ENCODE measurements at places on chromosomes 5 and 9.

- DNase-seq: no peak
These were observed 9.3 kb upstream of the COL5A1 start for GRCh38 chr9:134632329-134632728.

GRCh38 chr5:109053995-109054417, 306.3 kb downstream of the FER start:
- no peak for DNase-seq

DNA sequence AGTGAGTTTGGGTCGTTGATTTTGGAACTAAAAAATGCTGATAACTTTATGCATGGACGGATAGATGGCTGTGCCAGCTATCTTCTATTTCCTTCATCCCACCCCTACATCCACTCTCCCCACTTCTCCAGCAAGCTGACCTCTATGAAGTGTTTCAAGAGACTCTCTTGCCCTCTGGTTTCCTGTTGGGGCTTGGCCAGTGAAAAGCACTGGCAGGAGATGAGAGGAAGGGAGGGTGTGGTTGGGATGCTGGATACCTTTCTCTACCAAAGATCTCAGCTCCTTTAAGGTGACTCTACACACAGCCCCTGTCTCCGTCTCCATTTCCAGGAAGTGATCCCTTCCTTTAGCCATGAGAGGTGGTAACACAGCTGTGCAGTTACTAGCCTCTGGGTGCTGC, 30.0 kb upstream of the JMY start:
- DNase-seq: no peak

DNA sequence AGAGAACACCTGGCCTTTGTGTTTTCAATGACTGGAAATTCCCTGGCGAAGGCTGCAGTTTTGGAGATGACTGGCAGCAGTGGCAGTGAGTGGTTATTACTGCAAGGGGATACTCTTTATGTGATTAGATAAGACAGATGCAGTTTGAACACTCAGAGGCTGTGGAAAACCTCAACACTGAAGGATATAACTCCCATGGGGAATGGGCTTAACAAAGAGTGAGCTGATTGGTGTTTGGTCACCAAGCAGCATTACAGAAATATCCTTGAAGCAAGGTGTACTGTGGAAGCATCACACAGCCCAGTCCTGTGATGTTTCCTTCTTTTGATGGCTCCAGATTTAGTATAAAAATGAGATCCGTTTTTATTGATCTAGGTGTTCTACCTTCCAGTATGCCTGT, 490.7 kb upstream of the PTPRD start:
- DNase-seq: no peak

DNA sequence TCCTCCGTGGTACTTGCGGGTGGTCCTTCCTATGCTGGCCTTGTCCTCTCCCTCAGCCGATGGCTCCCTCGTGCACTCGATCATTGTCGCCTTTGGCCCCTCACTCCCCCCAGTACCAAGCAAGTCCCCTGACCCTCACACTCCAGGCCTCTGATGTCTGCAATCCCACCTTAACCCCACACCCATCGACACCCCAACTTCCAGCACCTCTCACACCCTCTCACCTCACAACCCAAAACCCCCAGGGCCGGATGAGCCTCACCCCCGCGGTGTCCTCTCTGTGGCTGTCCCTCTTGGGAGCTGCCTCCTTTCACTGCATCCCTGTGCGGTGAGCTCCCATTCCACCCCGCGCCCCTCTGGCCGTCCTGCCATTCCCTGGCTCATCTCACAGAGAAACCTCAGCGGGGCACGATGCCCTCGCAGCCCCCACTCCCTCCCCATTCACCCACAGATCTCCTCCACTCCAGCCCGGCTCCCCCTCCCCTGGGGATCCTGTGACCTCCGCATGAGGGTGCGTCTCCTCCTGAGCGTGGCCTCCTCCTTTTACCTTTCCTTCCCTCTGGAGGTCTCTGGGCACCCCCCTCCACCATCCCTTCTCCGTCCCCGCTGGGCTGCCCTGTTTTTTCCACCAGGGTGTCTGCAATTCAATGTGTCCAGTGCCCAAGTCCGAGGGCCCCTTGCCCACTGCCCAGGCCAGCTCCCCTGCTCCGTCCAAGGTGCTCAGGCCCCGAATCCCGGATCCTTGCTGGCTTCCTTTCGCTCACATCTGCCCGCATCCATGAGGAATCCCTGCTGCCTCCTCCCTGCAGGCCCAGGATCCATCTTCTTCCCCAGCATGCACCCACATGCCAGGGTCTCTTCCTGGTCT, 15.8 kb upstream of the RNU6ATAC start:
- DNase-seq: no peak

DNA sequence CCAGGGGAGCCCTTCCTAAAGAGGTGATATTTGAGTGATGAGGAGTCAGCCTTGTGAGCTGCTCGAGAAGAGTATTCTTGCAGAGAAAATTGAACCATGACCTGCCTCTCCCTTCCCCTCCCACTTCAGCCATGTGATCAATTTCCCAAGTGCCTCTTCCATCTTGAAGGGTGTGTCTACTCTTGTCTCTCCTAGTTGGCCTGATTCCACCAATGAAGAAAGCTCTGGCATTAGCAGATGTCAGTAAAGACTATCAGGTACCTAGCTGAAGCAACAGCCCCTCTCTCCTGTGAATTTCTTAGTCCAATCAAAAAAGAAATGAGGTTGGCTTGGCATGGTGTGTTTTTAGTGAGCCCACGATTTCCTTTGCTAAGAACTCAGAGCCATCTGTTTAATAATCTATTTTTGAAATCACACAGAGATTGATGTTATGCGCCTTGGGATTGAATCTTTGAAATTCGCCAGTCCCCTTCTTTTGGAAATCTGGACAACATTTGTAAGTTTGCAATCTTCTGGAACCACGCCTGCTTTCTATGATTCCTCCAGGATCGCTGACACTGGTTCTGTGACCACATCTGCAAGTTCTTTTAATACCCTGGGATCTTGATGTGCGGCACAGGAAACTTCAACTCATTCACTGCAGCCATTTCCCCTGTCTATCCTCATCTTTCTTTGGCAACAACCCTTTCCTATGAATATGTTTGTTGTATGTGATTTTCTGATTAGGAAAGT, 404.6 kb downstream of the DMRT2 start:
- DNase-seq: no peak

DNA sequence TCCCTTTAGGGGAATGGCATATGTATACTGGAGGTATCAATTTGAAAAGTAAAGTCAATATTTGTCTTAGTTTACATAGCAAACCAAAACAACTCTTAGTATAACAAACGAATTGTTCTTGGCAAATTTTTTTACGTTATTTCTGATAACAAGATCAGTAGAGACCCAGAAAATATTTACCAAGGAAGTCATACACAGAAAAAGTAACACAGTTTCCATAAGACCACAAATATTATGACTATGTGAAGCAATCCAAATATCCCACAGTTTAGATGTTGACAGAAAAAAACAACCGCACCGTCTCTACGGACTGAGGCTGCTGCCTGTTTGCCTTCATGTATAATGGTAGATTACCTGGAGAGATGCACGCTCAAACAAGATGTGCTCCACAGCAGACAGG, 46.5 kb upstream of the DAPK1 start:
- DNase-seq: no peak

GRCh38 chr5:138775034-138775433, 21.8 kb downstream of the CTNNA1 start:
- DNase-seq: no peak

DNA sequence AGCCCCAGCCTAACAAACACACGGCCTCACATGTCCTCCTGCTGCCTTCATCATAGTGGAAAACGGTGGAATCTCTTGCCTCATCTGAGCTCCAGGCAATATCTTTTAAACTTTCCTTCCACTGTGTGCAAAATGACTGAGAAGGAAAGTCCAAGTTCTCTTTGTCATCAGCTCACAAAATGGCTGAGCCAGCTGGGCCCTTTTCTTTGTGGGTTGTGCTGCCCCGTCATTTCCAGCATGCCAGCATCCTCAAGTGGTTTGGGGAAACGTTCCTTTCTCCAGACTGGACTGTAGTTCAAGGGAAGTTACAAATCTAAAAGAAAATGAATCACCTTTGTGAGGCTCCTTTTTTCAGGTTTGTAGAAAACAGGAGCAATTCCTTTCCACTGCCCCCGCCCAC, 171.1 kb upstream of the FSTL4 start:
- no peak for DNase-seq

GRCh38 chr5:76269259-76269931, 133.7 kb upstream of the IQGAP2 start:
- no peak for DNase-seq

All from GM18507 (cell line).